ENCODE measurements at places on chromosomes 2 and 18. TPM values are rescaled to one million over a fixed set of nuclear protein-coding genes. Genes with fewer than 3 reads are reported as not detected.

DNA sequence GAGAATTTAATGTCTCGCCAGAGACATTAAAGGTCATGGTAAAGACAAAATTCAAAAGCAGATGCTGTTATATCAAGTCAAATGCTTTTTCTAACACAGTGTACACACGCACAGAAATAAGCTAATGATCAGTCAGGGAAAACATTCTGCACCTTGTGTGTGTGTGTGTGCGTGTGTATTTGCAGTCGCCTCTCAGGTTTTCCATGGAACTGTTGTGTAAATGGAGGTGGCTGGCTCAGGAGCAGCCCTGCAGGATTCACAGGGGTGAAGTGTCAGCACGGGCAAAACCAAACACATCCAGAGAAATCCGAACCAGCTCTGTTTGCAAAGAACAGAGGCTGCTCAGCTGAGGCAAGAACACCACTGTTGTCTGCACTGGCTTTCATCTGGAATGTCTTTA is 76.2 kb upstream of the YWHAQ start:
- H3K4me1 ChIP-seq = peaks cover 12% of the 10 kb centered on the region
- no peaks in the 10 kb centered on the region for H3K36me3 ChIP-seq
- no peak overlapping the region for H3K4me3 ChIP-seq
- DNase-seq = no peak

DNA sequence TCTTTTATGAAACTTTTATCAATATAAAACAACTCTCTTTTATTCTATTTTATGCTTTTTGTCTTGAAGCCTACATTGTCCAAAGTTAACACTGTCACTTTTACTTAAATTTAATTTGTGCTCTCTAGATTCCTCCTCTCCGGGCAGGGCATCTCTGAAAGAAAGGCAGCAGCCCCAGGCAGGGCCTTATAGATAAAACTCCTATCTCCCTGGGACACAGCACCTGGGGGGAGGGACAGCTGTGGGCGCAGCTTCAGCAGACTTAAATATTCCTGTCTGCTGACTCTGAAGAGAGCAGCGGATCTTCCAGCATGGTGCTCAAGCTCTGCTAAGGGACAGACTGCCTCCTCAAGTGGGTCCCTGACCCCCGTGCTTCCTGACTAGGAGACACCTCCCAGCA is 447.7 kb upstream of the FANCL start:
- no peaks in the 10 kb centered on the region for H3K36me3 ChIP-seq
- H3K27me3 ChIP-seq = no peaks in the 10 kb centered on the region
- DNase-seq = no peak
- no peaks in the 10 kb centered on the region for H3K4me1 ChIP-seq
- H3K4me3 ChIP-seq = no peak overlapping the region

- peak overlapping the region; percentile 44 for H3K4me3 ChIP-seq
- no peaks in the 10 kb centered on the region for H3K36me3 ChIP-seq
- no peaks in the 10 kb centered on the region for H3K4me1 ChIP-seq
- DNase-seq = no peak
Observed at GRCh38 chr2:64609942-64610281, 43.8 kb downstream of the SERTAD2 start.

OTOF gene
- total RNA-seq = not detected

DNA sequence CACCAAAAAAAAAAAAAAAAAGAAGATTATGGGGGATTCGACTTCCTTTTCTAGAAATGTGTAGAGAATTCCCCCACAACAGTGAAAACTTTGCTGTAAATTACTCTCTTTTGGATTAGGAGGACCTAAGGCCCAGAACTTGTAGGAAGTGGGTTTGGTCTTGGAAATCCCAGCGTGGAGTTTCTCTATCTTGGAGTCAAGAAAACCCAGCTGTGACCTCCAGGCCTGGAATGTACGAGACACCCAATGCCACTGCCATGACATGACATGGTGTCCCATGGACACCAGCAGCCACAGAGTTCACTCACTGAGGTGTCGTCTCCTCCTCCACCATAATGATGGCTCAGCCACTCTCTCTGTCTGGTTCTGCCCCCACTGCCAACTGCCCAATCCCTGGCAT is 202.3 kb downstream of the ALPK2 start:
- no peak overlapping the region for H3K27ac ChIP-seq
- H3K36me3 ChIP-seq = no peaks in the 10 kb centered on the region
- H3K27me3 ChIP-seq = no peaks in the 10 kb centered on the region
- no peak overlapping the region for H3K4me3 ChIP-seq

FECH gene
- 25.1 TPM for total RNA-seq

DNA sequence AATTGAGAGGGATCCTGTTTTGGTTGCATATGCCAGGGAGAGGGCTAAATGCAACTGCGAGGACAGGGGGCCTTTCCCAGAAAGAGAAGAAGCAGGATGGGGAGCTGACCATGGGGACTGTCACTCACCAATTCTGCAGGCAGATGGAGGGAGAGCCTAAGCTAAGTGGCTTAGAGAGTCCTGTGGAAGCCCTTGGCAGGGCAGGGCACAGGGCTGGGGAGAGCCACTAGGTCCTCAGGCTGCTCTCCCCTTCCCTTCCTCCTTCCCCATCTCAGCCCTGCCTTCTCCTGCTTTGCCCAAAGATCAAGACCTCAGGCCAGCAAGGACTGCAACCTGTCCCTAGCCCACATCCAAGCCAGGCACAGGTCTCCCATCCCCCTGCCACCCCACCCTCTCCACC is 24.4 kb upstream of the CATIP start:
- no peak for DNase-seq
- no peak overlapping the region for H3K27ac ChIP-seq
- no peak overlapping the region for H3K4me3 ChIP-seq
- H3K4me1 ChIP-seq = no peaks in the 10 kb centered on the region
- H3K27me3 ChIP-seq = no peaks in the 10 kb centered on the region

PIEZO2 gene
- total RNA-seq = 5.3 TPM

VWC2L gene
- total RNA-seq = not detected

DNA sequence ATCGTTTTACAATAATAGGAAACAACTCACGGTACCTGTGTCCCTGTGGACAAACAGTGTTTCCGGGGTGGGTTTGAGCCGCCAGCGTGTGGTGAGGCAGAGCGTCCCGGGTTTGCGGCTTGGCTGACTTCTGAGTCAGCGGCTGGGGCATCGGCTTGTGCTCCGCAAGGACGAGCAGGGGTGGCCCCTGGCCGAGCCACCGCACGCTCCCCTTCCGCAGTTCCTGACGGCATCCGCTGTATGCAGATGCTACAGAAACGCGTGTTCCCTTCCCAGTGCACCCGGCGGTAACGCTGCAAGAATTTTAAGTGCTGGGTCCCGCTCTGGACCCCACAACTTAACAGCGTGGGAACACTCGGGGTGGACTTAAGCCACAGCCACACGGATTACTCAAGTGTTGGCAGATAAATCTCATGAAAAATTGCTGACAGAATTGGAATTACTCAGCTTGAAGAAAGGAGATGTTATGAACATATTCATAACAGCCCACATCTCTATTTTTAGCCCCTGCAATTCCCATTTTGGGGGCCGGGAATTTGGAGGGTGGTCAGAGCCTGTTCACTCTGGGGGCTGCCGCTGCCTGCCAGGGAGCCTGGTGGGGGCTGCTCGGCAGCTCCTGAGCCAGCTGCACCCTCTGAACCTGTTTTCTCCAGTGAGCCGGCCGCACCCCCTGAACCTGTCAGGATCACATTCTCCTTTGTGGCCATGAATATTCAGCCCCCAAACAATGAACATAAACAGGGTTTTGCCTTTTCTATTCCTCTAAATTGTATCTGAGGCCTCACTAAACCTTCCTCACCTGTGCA is 12.6 kb upstream of the KCNG2 start:
- H3K27me3 ChIP-seq = peaks cover 22% of the 10 kb centered on the region
- DNase-seq = no peak
- H3K36me3 ChIP-seq = no peaks in the 10 kb centered on the region

Measured in astrocyte (in vitro differentiated cells and primary cell).